ENCODE measurements at places on chromosomes 1 and 21.
A peak's percentile ranks its signal among the peaks of the same experiment; 100 is the strongest.

GRCh38 chr1:121595089-121595488 lies 410.3 kb downstream of the SRGAP2C start:
- DNase-seq, result no peak

DNA sequence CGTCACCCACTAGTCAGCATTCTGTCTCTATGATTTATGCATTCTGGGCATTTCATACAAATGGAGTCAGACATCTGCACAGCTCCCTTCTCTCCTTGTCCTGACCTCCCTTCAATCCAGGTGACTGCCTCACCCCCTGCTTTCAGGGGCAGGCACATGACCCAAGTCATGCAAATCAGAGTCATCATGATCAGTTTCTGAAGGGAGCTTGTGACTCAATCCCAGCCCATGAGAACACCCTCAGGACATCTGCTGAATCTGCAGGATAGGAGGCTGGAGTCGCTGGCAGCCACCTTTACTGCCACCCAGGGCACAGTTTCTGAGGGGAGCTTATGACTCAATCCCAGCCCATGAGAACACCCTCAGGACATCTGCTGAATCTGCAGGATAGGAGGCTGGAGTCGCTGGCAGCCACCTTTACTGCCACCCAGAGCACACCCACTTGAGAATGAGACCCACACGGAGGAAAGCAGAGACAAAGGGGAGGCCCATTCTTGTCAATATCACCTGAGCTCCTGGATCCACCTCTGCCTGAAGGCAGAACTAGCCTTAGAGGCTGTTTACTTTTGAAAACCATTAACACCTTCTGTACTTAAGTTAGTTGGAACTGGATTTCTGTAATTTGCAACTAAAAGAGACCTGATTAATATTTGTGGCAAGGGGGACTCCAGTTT lies 62.3 kb upstream of the SLC25A33 start:
- no peak for DNase-seq

GRCh38 chr1:71921935-71922559 lies 360.3 kb downstream of the NEGR1 start:
- no peak for DNase-seq

- DNase-seq, result no peak
Observed at GRCh38 chr1:245603311-245603865, 448.6 kb downstream of the KIF26B start.

DNA sequence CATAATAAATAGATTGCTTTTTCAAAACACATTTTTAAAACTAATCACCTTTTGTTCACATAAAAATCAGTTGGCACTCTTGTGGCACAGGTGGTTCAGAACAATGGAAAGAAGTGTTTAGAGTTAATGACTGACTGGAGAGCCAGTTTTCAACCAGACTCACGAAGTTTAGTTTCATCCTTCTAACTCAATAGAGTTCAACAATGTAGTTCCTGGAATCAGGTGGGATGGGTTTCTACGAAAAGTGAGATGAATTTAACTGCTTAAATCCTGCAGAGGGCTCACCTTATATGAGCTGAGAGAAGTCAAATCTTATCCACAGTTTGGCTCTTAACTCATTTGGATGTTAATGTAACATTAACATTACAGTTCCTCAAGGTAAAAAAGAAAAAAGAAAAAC lies 116.5 kb downstream of the SMYD2 start:
- no peak for DNase-seq

DNA sequence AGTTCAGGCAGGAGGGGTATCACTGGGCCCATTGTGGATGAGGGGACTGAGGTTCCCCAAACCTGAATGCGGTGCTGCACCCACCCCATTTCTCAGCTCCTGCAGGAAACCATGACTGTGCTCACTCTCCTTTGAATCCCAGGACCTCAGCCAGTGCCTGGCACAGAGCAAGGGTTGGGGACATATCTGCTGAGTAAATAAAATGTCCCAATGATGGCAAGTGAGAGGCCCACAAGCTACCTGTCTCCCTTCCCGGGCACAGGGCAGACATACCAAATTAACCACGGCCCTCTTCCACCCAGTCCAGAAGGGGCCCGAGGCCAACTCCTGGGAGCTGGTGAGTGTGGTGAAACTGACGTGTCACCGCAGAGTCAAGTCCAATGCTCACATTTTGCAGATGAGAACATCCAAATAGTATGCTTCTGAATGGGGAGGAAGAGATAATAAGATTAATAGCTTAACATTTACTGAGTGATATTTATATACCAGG lies 97.6 kb downstream of the EPHB2 start:
- DNase-seq, result no peak

- DNase-seq, result no peak
Observed at GRCh38 chr1:16296643-16297042, 55.6 kb downstream of the FBXO42 start.

DNA sequence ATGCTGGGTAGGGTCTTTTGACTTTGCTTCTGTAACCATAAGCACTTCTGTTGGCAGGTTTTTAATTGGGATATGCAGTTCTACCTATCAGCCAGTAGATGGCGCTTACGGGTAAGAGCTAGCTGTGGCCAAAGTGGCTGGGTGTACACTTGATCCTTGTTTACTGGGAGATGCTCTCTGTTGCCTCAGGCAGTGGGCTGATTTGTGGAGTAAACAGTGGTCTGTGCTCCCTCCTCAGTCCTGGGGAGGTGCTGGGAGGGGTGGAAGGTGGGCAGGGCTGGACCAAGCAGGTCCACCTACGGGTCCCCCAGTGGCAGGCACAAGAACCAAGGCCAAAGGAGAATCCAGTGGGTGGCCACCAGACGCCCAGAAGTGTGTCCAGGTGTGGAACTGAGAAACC lies 43.4 kb downstream of the RALGPS2 start:
- no peak for DNase-seq

DNA sequence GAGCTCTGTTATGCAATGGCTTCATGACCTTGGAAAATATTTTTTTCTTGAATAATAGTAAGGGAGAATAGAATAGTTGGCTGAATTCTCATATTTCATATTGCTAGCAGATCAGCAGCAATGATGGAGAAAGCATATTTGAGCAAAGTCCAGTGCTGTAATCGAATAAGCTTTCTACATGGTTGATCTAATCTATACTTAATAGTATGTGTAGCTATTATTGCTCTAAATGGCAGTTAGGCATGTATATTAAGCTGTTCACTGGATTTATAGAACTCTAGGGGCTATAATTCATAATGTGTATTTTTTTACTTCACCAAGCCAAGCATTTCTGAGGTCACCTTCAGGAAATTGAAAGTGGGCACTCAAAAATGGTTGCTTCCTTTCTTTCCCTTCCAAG lies 10.0 kb upstream of the IL19 start:
- DNase-seq, result no peak

GRCh38 chr1:60279798-60280197 lies 206.2 kb upstream of the C1orf87 start:
- DNase-seq, result no peak

- no peak for DNase-seq
Observed at GRCh38 chr21:43716376-43717165, 2.4 kb upstream of the PDXK start.

DNA sequence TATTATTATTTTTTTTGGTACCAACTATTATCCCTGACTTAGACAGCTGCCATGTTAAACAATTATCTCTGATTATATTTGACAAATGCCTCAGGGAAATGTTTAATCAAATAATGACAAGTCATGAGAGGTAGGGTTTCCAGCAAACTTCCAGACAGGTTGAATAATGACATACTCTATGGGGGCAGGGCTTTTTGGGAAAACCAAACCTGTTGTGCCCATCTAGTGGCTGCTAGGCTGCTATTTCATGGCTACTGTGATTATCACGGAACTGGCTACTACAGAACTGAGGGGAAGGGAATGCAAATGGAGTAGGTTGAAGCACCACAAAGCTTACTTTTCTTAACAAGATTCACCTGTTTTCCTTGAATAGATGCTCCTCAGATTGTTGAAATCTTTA lies 77.6 kb downstream of the DUSP10 start:
- no peak for DNase-seq

DNA sequence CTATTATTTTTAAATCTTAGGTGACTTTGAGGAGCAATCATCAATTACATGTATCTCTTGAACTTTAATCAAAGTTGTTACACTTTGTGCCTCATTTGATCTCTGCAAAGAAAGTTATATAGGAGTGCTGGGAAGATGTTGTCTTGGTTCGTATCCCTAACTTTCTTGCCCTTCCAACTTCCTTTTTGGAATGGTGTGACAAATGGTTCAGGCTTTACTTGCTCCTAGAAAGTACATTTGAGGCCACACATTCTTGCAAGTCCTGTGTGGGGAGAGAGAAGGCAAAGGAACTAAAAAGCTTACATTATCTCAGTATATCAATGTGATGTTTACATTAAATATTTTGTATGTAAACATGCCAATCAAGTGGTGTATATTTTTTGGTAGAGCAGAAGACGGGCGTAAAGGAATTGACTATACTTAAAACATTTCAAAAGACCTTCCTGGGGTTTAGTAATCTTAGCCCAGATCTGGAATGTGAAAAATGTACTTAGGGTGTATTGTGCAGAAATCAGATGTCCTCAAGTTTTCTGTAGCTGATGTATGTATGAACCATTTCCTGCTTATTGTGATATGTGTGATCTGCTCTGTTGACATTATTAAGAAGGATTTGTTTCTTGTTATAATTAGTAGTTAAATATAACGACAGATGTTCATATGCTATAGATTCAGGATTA lies 59.2 kb downstream of the USP25 start:
- peak; percentile 20 for DNase-seq

DNA sequence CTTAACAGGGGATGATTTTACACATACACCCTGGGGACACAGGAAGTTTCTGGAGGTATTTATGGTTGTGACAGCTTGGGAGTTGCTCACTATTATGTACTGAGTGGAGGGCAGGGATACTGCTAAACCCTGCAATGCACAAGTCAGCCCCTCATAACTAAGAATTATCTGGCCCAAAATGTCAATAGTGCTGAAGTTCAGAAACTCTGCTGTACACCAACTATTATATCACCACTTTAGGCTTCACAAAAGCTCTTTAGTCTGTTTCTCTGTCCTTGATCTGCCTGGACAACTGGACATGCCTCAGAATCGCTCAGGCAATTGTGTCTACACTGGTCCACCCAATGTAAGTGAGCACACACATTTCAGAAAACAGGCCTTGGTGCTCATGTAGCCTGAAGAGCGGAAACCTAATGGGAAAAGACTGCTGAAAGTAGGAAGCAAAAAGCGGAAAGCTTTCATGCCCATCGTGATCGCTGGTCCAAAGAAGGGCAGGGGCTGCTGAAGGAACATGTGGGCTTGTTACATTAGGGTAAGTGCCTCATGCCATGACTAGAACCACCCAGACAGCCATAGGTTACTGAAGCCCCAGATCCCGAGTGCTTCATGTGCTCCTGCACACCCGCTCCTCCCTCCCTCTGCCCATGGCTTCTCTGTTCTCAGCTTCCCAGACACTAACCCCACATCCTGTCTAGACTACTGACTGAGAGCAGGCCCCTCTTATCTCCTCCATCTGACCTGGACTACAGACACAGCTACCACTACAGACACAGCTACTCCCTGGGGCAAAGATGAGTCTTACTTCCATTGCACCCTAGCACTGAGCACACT lies 73.5 kb downstream of the LRIG2 start:
- no peak for DNase-seq

GRCh38 chr1:234331507-234331906 lies 41.7 kb upstream of the COA6 start:
- DNase-seq, result no peak

DNA sequence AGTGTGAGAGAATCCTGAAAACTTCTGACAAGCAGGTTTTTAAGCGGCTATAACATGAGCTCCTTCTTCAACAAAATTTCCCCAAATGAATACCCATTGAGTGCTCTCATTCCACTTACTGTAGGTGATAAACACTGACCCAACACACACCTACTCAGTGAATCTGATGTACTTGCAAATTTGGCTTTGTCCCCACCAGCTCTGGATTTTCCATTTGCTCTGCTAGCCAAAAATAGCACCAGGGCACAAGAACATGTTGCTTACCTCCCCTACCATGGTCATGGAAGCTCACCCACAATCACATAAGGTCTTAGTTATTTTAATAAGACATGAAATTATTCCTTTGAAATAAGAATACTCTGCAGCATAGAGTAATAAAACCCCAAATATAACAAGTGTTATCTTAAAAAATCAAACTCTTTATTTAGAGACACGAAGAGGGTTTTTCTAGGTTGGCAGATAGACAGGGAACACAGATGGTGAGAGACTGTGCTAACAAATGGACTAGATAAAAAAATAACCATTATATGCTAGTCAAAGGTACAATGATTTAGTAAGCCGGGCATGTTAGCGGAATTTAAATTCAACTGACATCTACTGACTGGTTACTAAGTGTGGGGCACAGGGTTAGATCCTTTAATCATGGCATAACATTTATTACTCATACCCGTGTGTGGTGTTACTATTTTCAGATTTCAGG lies 291.9 kb downstream of the KCNH1 start:
- no peak for DNase-seq

- DNase-seq, result no peak
Observed at GRCh38 chr1:233233508-233234040, 62.0 kb downstream of the PCNX2 start.

DNA sequence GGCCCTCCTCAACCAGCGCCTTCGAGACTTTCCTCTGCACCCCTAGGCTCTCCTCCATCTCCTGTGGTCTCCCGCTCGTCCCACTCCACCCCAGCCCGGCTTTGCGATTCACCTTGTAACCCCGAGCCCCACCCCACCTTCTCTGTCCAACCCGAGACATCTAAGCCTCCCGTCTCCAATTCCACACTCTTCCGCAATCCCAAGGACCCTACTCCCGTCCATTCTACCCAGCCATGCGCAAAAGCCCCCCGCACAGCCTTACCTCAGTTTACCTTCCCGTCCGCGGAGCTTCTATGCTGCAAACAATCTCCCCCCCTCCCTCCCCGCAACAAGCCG lies 174 bp downstream of the SH3BP5L start:
- no peak for DNase-seq

DNA sequence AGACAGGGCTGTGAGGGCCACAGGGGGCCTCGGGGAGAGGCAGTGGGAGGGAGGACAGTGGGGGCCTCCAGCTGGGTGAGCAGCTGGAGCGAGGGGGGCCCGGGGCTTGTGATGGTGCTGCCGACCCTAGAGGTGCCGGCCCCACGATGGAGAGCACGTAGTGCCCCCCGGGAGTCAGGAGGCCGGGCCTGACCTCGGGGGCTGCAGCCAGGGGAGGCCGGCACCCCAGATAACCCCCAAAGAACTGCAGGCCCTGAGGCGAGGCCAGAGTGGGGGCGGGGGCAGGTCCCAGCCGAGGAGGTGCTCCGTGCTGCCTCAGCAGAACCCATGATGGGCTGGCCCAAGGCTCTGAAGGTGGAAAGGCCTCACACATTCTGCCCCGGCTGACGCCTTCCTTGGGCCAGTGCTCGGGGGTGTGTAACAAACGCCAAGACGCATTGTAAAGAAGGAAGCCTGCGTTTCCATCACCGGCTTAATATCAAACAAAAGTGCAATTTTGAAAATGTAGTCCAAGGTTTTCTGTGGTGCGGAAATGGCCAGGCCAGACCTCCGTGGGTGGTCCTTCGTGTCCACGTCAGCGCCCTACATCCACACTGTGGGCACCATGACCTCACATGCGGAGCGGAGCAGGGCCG lies 55.2 kb downstream of the COL6A1 start:
- DNase-seq, result no peak

All from SK-N-MC (cell line).